Dermis blood vessel endothelial cell (primary cell): ENCODE measurements at places on chromosomes 3 and 15.
A peak's percentile ranks its signal among the peaks of the same experiment; 100 is the strongest.

DNA sequence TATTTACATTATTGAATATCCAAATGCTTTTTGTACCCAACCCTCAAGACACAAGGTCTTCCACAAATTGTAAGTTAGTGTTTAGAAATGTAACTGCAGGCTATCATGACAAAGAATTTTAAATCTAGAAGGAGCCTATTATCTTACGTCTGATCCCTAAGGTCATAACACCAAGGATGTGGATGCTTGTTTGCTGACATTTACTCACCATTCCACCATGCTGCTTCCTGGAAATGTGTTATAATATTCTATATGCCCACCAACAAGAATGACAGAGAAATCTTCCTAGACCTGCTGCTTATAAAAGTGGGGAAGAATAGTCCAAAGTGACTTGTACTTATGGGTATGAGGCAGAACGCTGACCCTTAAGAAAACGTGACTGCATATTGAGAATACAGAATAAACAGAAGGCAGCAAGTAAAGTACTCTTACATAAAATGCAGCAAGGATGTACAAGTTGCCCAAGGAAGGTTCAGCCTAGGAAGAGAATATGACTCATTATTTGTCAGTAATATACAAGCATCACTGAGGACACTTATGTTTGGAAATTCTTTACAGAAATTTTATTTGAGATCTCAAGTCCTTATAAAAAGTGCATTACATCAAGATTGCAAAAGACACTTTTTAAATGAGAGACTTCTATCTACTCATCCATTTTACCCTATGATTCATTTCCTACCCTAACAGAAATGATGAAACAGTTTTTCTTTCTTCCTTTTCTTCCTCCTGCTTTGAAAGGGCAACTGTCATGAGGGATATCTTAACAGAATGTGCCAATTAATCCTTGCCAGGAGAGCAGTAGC lies 59.6 kb downstream of the ESYT3 start:
- peak; percentile 7 for DNase-seq

- DNase-seq = peak; percentile 51
Observed at GRCh38 chr3:71307991-71308697, 275.4 kb downstream of the FOXP1 start.

GRCh38 chr3:74423867-74424266 lies 190.6 kb downstream of the CNTN3 start:
- DNase-seq = no peak

DNA sequence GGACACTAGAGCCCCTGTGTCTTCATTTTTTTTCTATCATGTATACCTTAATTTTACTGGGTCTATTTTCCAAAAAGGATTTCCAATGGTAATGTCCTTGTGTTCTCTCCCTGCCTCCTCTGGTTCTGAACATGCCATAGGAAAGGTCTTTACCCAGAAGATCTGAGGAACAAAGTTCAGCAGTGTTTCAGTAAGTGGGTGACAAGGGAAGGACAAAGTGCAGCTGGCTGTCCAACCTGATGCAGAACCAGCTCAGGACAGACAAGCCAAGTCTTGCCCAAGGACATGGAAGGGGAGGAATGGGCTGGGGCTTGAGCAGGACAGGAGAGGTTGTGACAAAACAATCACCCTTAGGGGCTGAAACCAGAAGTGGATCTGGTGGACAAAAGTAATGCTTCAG lies 61.2 kb upstream of the STRIT1 start:
- DNase-seq = no peak

DNA sequence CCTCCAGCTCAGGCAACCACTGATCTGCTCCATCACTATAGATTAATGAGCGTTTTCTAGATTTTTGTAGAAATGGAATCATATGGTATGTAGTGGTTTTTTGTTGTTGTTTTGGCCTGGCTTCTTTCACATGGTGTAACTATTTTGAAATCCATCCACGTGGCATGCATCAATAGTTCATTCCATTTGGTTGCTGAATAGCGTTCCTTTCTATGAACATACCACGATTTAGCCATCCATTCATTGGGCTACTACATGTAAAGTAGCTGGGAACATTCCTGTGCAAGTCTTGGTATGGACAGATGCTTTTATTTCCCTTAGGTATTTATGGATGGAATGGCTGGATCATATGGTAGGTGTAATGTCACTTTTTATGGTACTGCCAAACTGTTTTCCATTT lies 10.7 kb upstream of the CHSY1 start:
- no peak for DNase-seq

GRCh38 chr3:67790043-67790442 lies 135.6 kb upstream of the SUCLG2 start:
- DNase-seq = peak; percentile 79

DNA sequence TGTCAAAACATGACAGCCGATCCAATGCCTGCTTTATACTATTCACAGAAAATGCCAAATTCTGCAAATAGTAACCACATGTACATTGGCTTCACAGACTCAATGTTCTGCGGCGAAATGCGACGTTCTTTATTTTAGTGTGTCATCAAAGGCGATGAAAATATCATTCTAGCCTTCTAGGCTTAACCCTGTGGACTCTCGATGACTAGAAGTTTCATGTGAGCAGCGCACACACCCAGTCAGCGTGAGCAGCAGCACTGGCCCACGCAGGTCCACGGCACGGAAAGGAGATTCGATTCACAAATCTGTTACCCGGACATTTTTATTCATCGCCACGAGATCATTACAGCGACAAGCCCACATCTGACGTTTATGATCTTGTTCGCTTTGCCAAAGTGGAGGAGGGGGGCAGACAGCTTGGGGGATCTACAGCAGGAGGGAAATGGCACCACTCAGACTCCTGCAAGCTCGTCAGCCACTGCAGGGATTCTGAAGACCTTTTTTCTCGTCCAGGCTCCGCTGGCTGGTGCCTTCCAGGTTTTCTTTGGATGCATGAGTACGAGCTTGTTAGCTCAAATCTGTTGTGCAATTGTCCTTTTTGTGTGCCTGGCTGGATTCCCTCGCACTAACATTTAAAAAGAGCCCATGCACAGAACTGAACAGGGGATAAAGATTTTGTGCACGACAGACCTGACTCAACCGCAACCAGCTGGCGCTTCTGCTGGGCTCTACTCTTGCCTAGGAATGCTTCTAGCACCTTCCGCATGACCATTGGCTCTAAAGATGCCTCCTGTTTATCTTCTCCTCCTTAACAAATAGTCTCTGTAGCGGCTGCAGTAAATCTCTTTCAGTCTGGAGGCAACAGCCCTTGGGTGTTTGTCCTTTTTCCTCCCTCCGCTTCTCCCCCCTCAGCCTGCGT lies 938.4 kb downstream of the MCTP2 start:
- DNase-seq = no peak

DNA sequence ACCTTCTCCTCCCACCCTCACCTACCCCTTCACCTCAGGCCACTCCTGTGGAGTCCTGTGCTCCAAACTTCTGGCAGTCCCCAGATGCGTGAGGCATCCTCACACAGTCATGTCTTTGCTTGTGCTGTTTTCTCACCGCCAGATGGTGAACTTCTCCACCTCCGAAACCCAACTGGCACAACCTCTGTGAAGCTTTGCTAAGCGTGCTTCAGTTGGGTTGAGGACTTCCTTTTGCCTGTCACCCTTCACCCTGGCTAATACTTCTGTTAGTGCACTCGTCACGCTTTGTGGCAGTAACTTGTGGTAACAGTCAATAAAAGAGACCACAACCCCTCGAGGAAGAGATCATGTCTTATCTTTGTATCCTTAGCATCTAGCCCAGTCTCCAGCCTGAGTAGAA lies 42.0 kb upstream of the SKOR1 start:
- no peak for DNase-seq

DNA sequence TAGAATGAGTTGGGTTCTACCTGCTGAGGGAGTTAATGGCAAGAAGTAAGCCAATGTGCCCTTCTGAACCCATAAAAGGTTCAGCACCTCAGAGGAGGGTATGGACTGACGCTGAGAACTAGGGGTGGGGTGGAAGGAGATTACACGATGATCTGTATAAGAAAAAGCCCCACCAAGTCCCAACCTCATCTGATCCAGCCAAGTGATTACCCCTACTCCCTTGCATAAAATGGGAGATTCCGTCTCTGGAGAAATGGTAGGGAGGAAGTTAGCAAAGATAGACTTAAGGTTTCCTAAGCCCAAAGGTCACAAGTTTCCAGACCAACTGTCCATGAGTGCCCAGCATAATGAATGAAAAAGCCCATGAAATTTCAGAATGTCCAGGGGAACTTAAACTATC lies 7.1 kb upstream of the DVL3 start:
- DNase-seq = no peak

DNA sequence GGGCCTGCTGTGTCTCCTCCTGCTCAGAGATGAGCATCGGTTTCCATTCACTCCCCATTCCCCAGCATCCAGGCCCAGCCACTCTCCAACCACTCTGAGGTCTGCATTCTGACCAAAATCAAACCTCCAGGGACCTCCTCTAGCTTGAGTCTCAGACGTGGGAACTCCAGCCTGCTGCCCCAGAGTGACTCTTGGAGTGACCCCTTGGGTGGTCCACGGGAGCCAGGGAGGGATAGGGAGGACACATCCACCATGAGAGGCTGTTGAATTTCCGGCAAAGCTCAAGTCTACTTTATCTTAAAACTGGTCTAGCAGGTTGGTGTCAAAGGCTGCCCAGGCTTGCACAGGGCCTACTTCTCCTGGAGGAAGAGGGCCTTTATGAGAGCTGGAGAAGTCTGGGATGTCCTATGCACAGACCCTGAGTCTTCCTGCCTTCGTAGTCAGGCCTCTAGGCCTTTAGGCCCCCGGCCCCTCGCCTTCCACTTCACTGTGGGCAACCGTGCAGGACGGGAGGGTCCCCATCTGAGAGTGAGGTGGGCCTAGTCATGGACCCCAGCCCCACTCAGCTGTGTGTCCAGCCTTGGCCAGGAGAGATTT lies 8.9 kb downstream of the CISH start:
- DNase-seq = no peak

GRCh38 chr3:149114458-149114857 lies 15.0 kb upstream of the HPS3 start:
- no peak for DNase-seq

DNA sequence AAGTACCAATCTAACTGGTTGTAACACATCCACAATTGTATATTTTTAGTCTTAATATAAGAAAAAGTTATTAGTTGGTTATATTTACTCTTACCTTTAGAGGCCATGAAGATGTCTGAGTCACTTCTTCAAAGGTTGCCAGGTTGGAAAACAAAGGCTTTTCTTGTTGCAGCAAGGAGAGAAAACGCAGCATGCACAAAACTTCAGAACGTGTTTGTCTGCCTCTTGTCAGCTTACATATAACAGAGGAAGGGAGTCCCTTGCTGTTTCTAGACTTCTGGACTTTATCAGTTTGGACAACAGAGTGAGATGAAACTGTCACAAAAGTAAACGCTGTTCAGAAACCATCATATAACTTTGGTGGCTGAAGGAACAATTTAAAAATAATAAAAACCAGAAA lies at the start of gene PLSCR5:
Gene PLSCR5, minus strand, starts transcription at position 241 of the 400 bp plus-strand sequence. Its CDS starts 134 bp downstream, at position 107.
- DNase-seq = no peak
